Heart right ventricle (tissue), 16 donors: ENCODE measurements at places on chromosomes 1 and 21.
A peak's percentile ranks its signal among the peaks of the same experiment; 100 is the strongest.

DNA sequence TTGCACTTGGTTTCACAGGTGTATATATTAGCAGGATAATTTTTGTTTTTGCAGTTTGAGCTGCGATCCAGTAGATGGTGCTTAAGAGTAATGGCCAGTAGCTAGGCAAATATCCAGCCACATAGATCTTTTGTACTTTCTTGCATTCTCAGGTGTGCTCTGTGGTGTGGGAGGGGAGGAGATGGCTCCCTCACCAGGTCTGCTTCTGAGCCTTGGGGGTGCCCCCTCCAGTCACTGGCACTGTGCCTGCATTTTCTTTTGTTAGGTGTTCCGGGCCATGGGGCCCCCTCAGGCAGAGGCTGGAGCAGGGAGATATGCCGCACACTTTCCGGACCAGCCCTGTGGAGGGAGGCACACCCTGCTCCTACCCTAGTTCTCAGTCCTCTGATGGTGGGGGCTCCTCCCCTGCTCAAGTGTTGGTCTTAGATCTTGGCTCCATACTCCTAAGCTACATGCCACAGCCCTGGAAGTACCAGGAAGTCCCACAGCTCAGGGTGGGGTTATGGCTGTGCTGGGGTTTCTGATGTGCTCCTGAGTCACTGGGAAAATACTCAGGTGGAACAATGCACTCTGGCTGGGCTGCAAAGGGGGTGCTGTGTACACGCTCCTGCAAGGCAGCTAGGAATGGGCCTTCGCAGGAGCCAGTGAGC is 197.6 kb upstream of the DMRTA2 start:
- DNase-seq, result no peak

DNA sequence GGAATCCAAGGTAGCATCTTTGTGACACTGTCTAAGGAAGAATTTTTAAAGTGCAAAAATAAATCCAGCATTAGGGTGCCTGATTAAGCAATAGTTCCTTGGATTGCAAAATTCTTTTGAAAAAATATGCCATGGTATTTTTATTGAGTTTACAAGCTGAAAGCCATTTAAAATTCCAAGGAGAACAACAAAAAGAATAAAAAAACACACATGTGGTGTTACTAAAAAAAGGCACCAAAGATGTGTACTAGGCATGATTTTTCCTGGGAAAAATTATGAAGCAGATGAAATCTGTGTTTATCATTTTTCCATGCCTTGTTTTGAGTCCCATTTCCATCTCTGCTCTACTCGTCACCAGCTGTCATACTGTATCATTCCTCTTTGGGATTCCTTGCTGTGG is 157.0 kb upstream of the ZNHIT6 start:
- DNase-seq, result no peak

- DNase-seq, result no peak
Measured at GRCh38 chr1:221937155-221937953, 195.5 kb upstream of the DUSP10 start.

- no peak for DNase-seq
Measured at GRCh38 chr1:56331207-56331891, 248.0 kb downstream of the PLPP3 start.

- peak; percentile 43 for DNase-seq
Measured at GRCh38 chr1:16226490-16227179, 10.3 kb downstream of the CPLANE2 start.

DNA sequence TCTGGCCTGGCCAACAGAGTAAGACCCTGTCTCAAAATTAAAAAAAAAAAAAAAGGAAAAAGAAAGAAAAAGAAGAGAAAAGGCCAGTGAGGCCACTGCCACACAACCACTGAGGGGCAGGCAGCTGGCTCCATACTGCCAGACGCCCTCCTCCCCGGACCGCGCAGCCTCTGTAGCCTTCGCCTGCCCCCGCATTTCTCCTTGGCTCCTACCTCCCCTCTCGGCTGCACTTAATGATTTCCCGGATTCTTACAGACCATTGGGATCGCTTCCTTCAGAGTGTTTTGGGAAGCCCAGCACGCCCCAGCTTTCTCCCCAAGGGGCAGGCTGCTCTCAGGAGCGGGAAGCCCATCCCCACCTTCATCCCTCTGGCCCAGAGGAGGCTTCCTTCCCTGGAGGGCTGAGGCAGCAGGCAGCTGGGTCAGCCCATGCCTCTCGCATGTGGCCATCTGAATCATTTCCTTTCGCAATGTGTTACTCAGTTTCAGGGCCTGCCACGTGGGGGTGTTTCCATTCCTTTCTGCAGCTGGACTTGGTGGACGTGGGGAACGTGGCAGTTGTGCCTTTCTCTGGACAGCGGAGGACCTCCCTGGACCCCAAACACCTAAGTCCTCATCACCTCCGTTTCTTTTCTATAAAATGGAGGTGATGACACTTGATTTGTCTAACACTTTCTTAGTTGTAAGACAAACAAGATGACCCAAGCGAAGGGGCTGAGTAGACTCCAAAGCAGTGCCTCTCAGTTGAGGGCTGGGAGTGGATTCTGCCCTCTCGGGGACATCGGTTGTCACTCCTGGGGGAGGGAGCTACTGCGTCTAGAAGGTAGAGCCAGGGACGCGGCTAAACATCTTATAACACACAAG is 2.3 kb downstream of the SLC2A5 start:
- DNase-seq, result peak; percentile 52

GRCh38 chr1:60835649-60836048 is 246.7 kb upstream of the NFIA start:
- DNase-seq, result no peak

DNA sequence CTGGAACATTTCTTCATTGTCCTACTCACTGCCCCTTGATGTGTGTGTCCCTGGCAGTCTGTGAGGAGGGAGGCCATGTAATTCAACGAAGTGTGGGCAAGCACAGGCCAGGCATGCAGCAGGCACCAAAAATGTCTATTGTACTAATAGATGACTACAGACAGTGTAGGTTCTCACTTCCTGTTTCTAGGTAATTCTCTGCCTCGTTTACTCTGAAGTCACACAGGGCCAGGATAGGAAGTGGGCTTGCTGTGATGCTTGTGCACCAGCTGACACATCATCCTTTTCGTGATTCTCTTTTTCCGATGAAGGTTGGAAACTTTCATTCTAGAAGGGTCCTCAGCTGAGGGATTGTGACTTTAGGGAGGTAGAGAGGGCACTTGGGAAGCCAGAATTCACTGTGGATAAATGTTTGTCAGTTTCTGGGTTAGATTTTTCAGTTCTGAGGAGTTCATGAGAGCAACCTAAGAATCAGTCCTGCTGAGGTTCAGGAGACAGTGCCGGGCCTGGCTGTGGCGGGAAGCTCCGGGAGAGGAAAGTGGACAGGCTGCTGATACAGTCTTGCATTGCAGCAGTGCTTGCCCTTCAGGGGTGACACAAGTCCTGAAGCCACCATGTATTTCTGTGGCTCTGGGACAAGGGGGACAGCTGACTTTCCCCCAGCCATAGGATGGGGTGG is 4.3 kb upstream of the CSF1 start:
- no peak for DNase-seq

DNA sequence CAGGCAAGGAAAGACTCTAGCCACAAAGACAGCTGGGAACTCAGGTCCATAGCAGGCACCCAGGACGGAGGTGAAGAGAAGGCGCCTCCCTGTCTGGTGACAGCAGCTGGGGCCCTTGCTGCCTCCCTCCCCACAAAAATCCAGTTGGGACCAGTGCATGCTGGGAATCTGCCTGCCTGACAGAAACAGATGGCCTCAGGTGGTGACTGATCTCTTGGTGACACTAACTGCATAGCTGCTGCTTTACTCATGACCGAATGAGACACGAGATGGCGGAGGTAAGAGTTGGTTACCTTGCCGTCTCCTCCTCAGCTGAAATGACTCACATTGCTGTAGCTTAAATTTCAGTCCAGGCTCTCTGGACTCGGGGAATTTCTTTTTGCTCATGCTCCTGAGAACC is 130.3 kb downstream of the FGGY start:
- peak; percentile 24 for DNase-seq

DNA sequence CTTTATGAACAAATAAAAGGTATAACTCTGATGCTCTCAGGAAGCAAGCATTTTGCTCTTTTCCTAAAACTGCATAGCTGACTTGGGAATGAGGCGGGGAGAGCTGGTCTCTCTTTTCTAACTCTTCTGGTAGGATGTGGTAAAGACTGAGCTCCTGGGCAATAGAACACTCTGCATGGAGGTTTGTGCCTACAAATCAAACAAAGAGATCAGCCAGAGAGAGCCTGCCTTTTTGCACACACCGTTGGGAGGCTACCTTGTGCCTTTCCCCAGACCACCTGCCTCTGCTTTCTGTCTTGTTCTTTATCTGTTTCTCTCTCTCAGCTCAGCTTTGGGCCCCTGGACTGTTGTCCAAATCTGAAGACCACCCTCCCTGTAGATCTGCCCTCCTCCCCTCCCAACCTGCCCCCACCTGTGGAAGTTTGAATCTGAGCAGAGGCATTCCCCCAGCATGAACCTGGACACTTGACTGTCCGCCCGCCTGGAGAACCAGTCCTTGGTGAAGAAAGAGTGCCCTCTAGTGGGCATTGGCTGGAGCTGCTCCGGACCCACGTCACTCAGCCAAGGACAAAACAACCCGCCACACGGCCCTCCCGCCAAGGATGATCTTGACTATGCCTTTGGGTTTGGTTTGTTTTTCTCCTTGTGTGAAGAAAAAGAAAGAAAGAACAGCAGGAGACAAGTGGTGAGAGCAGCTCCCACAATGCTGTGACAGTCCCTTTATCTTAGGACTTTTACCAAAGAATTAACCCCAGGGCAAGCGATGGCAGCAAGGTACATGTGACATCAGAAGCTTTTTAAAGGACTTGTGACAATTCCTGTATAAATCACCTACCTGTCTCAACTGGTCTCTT is 228.2 kb downstream of the PBX1 start:
- peak; percentile 84 for DNase-seq

DNA sequence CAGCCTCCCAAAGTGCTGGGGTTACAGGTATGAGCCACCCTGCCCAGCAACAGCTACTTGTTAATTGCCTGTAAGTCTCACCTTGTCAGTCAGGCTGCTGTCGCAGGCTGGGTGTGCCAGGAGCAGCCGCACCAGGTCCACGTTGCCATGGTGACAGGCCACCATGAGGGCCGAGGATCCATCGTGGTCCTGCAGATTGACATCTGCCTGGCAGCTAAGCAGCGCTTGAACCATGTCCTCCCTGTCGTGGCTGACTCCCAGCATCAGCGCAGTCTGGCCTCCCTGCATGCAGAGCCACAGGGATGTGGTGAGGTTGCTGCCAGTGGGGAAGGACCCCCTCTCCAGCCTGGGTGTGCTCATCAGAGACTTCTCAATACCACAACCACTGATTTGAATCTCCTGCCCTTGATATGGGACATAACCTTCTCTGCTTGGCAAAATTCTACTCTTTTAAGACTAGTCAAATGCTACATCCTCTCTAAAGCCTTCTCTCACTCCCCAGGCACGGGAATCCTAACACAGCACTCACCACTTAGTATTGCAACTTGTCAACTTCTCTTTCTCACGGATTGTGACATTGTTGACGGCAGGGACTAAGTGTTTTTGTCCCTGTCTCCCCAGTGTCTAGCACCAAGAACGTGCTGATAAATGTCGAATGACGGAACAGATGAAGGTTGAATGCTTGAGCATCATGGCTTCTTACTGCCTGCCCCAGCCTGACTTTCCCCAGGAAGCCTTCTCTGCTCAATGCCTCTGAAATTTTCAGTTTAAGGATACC is 52.9 kb downstream of the L1TD1 start:
- DNase-seq, result no peak

- DNase-seq, result no peak
Measured at GRCh38 chr1:197092491-197093023, 25.5 kb upstream of the F13B start.

- no peak for DNase-seq
Measured at GRCh38 chr1:157085421-157085820, 14.2 kb downstream of the ETV3L start.

GRCh38 chr21:29419422-29419821 is 120.7 kb downstream of the BACH1 start:
- no peak for DNase-seq

GRCh38 chr1:217026531-217026930 is 303.3 kb upstream of the ESRRG start:
- DNase-seq, result no peak

- no peak for DNase-seq
Measured at GRCh38 chr1:218171302-218171893, 113.7 kb upstream of the RRP15 start.

GRCh38 chr1:184030433-184031091 is 7.0 kb downstream of the COLGALT2 start:
- no peak for DNase-seq

GRCh38 chr1:54323324-54323739 is 82.9 kb downstream of the SSBP3 start:
- no peak for DNase-seq

DNA sequence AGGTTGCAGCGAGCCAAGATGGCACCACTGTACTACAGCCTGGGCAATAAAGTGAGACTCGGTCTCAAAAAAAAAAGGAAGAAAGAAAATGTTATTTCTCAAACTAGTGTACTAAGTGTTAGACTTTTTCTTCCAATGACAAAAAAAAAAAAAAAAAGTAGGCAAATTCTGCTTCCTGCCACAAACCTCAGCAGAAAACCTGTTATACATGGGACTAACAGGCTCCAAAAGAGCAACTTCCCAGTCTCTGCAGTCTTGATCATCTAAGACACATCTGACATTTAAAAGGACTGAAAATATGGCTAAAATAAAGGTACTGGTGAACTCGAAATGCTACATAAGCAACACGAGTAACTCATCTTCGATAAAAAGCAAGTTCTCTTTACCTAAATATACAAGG is 59.6 kb downstream of the HSF2BP start:
- DNase-seq, result no peak

GRCh38 chr1:78408810-78409209 is 82.0 kb upstream of the PTGFR start:
- no peak for DNase-seq

DNA sequence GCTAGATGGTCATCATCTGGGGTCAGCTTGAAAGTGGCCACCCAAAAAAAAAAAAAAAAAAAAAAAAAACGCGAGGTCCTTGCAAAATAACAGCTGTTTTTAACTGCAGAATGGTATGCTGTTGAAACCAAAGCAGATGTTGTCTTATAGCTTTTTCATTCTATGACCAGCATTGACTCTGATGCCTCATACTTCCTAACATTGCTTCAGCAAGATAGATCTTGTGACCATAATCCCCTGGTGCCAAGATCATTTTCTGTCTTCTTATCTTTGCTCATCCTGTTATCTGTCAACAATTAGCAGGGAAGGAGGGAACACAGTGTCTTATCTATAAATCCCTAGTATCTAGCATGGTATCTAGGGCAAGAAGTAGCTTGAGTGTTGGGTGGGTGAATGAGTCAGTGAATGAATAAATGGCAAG is 181.5 kb downstream of the PLPP3 start:
- no peak for DNase-seq

- DNase-seq, result no peak
Measured at GRCh38 chr1:36450919-36451305, 661 bp upstream of the OSCP1 start.

GRCh38 chr21:35284199-35284598 is 235.1 kb upstream of the RUNX1 start:
- peak; percentile 44 for DNase-seq
